Activated CD8-positive, alpha-beta T cell treated with anti-CD3 and anti-CD28 coated beads for 36 hours (primary cell): ENCODE measurements at places on chromosomes 11 and 22. TPM values are rescaled to one million over a fixed set of nuclear protein-coding genes. Genes with fewer than 3 reads are reported as not detected.

GRCh38 chr11:126815111-126815510 lies 185.5 kb downstream of the KIRREL3 start:
- no peak for DNase-seq

PGA5 gene
- not detected for total RNA-seq

- no peak for DNase-seq
These were observed 17.5 kb upstream of the FOLR1 start for GRCh38 chr11:72174302-72175070.

MS4A13 gene
- not detected for total RNA-seq

PRMT3 gene
- 33.3 TPM for total RNA-seq

DNA sequence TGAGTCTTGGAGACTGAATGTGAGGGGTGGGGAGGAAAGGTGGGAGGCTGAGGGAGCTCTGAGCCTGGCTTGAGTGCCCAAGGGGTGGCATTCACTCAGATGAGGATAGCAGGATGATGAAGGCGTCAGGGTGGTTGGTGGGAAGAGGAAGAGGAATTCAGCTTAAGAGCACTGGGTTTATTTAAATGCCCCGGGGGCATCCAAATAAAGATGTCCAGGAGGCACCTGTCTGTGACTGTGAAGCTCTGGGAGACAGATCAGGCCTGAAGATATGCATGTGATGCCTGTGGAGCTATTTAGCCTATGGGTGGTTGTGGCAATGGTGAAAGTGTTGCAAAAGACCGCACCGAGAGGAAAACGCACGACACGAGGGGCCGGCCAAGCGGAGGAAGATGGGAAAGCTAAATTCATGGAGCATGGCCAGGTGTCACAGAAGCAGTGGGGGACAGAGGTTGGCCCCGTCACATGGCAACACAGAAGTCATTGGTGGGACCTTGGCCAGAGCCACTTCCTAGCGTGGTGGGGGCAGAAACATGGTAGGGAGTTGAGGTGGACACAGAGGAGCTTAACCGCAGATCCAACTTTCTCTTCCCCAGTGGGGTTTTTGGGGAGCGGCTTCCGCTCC lies 15.5 kb downstream of the SLC37A2 start:
- DNase-seq = no peak

GRCh38 chr22:40531951-40532900 lies 104.3 kb downstream of the MRTFA start:
- DNase-seq = no peak

- DNase-seq = no peak
These were observed 69.5 kb upstream of the GRIK4 start for GRCh38 chr11:120442031-120442430.

DNA sequence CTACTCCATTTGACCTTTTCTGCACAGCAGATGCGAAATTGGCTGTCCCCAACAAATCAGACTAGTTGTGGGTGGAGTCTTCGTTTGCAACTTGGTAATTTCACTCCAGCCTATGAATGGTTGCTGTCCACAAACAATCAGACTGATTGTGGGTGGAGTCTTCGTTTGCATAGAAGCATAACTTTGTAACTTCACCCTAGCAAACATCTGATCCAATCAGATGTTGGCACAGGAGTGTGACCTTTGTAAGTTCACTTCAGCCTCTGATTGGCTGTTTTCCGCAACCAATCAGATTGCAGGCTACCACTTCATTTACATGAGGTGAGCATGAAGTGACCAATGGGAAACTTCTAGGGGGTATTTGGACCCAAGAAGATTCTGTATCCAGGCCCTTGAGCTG lies 16.3 kb upstream of the CABP2 start:
- DNase-seq = peak; percentile 7

LRRC56 gene
- 0.67 TPM for total RNA-seq

DNA sequence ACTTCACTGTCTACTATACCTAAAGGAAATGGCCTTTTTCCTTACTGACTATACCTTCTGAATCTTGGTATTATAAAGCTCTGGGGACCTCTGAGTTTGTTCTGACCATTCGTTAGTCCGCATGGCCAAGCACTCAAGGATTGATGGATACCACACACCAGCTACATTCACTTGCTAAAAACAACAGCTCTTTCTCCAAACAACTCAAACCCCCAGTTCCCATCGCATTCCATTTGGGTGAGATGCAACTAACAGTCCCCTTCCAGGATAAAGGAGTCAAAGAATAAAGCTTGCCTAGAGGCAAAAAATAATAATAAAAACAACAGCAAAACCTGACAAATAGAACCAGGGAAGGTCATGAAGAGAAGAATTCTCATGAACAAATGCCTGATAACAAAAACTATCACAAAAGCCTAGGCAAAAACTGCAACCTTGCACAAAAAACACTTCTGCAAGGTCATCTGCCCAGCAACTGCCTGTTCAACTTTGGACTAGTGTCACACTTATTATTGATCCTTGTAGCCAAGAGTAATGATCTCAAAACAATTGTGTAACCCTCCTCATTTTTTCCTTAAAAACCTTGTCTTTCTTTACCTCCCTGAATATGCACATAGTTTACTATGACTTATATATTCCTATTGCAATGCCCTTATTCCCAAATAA lies 139.0 kb upstream of the GUCY1A2 start:
- DNase-seq = no peak

KCNJ11 gene
- total RNA-seq = 1.2 TPM

DNA sequence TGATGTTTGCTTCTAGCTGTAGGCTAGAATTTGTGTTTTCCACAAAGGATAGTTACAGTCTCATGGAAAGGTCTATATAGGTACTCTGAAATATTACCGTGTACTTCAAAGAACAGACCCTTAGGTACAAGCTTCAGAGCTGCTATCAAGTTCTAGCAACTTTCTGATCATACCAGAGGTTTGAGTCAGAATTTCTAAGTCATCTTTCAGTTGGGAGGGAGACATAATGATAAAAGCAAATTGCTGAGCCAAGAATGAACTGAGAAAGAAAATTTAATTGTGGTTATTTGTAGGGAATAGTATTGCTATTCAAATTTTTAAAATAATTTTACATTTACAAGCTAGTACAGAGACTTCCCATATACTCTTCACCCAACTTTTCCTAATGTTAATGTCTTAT lies 19.9 kb upstream of the ME3 start:
- no peak for DNase-seq

LDHAL6A gene
- total RNA-seq = not detected

DNA sequence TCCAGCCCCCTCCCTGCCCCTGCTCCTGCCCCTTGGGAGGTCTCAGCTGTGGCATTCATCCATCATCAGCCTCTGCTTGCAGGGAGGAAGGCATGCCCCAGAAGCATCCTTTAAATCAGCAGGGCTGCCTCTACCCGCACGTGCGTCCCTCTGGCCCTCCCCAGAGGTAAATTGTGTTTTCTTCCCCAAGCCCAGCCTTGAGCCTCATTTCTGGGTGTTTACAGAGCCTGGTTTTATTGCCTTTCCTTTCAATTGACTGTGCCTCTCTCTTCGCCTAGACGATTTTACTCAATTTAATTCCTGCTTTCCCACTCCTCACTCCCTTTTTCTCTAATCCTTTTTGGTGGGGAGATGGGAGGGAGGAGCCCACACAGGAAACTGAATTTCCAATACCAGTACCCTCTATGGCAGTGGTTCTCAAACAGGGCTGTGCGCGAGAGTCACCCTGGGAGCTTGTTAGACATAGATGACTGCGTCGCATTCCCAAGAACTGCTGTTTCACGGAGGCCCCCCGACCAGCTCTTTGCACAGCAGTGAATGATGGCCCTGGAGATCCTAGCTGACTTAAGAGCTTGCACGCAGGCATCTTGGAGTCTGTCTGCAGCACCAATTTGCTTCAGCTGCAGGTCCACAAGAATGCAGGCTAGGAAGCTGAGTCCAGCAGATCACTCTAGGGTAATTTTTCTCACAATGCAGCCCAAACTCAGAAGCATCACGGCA lies 15.1 kb upstream of the OAF start:
- DNase-seq = no peak

DNA sequence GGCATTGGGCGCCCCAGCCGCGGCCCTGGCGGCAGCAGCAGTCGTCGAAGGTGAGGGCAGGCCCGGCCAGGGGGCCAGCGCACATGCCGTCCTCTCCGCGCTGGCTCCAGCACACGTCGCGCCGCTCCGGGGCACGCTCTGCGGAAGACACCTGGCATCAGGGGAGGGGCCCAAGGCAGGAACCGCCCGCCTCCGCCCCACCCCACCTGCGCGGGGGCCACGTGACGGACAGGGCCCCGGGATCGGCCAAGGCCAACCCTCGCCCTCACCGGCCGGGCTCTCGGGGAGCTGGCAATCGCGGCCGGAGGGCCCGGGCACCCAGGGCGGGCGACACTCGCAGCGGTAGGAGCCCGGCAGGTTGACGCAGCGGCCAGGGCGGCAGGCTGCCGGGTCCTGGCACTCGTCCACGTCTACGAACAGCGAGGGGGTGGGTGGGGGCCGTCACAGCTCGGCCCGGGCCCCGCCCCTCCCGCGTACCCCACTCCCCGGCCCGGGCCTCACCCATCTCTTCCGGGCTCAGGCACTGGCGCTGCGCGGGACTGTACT lies 14.9 kb downstream of the SCYL1 start:
- no peak for DNase-seq

DNA sequence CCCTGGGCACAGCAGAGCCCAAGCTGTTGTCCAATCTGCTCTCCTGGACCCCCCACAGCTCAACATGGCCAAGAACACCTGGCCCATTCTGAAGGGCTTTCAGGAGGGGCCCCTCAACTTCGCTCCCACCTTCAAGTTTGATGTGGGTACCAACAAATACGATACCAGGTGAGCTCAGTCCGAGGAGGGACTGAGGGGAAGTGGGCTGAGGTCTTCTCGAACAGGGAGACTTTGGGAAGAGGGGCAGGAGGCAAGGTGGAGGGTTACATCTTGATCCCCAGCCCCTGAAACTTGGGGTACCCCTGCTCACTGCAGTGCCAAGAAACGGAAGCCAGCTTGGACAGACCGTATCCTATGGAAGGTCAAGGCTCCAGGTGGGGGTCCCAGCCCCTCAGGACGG lies 5.4 kb downstream of the INPP5J start:
- DNase-seq = no peak

GRCh38 chr22:46731246-46732040 lies 6.6 kb downstream of the CERK start:
- DNase-seq = peak; percentile 20

GRAP2 gene
- total RNA-seq = 83.2 TPM

MYOD1 gene
- total RNA-seq = not detected

GLB1L3 gene
- 11.9 TPM for total RNA-seq

RBMXL2 gene
- not detected for total RNA-seq

- no peak for DNase-seq
These were observed 216.7 kb upstream of the ANO5 start for GRCh38 chr11:21976210-21976609.

DNA sequence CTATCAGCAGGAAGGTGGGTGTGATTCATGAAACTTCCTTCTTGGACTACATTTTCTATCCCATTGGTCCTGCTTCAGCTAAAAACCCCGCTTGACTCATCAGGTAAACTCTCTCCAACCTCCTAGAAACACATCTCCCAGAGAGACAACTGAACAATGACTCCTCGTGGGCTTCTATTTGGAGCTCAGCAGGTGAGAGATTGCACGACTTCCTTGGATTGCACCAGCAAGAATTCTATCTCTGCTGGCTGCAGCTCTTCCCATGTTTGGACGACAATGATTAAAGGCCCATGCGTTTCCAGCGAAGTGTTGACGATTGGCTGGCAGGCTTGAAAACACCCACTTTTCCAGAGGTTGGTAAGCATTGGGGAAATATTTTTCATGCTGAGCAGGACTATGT lies 216.1 kb upstream of the NTM start:
- DNase-seq = no peak

GRCh38 chr11:109604481-109605400 lies 182.8 kb downstream of the C11orf87 start:
- DNase-seq = no peak

ZNF70 gene
- 1.7 TPM for total RNA-seq

GRCh38 chr11:134037046-134037908 lies 31.6 kb upstream of the JAM3 start:
- DNase-seq = peak; percentile 69

DNA sequence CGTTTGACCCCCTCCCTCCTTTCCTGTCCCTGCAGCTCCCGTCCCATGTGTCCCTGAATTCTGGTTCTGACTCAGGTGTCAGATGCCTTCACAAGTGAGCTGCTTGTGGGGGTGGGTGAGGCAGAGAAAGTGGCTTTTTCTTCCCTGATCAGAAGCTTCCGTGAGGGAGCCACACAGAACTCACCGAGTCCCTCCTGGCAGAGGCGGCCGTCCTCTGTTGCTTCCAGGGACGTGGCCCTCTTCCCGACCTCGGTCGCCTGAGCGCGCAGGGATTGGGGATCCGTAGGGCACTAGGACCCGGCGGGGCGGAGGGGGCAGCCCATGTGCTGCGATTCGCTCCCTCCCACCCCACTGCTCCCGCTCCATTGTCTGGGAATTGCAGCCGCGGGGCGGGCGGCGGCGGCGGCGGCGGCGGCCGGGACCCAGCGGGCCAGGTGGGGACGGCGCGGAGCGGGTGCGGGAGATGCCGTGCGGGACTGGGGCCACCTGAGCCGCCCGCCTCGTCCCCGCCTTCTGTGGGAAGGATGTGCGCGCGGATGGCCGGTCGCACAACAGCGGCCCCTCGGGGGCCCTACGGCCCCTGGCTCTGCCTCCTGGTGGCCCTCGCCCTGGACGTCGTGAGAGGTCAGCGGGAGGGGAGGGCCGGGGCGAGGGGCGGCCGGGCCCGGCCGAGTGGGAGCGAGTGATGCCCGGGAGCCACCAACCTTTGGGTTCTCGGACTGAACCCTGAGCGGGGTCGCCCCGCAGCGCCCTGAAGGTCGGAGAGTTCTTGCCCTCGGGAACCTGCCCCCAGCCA lies at the start of gene TMEM132A:
TSS of gene TMEM132A (plus strand) at position 351 of the 796 bp plus-strand sequence. CDS start at position 525, 174 bp downstream.
- DNase-seq = no peak

SAA4 gene
- total RNA-seq = not detected

DNA sequence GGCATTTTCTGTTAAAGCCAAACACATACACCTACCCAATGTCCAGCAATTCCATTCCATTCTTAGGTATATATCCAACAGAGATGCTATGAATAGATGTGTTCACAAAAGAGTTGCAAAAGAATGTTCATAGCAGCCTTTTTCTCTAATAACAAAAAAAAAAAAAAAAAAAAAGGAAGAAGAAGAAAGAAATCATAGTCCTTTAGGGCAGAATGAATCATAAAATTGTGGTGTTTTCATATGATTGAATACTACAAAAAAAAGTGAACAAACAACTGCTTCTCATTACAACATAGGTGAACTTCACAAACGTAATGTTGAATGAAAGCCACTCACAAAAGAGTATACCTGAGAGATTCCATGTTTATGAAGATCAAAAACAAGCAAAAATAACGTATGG lies 66.8 kb upstream of the GRK3 start:
- DNase-seq = no peak

- peak; percentile 15 for DNase-seq
These were observed 6.8 kb downstream of the CRYBB1 start for GRCh38 chr22:26610996-26611395.

- DNase-seq = no peak
These were observed 67.0 kb downstream of the ST3GAL4 start for GRCh38 chr11:126422446-126422845.

- DNase-seq = no peak
These were observed 51.4 kb upstream of the MTMR2 start for GRCh38 chr11:95975343-95975742.
